T follicular helper cell (primary cell): ENCODE measurements at places on chromosomes 1 and 21.

GRCh38 chr1:192697771-192698170 lies 61.8 kb downstream of the RGS13 start:
- no peak for DNase-seq

- no peak for DNase-seq
These were observed 17.9 kb downstream of the HIVEP3 start for GRCh38 chr1:41900603-41901444.

- DNase-seq = peak; percentile 28
These were observed 117.5 kb downstream of the TOMM20 start for GRCh38 chr1:235011064-235011598.

DNA sequence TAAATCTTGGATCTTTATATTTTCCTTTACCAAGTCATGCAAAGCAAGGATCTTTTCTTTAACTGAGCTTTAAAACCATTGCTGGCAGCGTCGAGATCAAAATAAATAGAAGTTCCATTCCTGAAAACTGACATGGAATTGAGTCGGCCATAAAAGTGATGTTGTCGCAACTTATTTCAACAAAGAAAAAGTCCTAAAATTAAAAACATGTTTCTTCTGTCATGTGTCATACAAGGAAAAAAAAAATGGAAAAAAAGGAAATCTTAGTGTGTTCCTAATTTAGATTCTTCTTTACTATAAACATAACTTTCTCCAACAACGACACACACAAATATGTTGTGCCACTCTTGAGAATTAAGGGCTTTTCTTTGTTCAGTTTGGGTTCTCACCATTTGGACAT lies 34.9 kb downstream of the GREM2 start:
- DNase-seq = no peak

DNA sequence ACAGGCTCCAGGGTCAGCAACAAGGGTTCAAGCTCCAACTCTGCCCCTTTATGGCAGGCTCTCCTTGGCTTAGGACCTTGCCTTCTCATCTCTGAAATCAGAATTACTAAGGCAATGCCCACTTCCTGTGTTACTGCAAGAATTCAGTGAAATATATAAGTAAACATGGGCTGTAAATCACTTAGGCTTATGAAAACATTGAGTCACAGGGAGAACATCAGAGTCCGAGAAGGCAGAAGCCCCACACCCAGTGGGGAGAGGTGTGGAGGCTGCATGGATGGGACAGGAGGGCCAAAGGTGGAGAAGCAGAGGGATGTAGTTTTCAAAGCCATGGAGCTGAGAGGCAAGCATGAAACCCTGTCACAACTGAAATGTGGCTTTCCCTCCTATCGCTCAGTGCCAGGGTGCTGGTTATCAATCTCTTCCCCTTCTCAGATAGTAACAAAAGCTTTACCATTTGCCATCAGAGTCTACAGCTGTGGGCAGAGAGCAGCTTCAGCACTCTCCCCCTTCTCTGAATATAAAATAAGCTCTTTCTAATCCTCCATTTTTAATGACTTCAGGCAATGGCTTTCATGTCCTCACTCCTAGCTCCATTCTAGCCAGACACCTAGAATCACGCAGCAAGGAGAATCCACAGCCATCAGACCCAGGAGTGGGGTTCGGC lies 3.4 kb downstream of the RGS8 start:
- no peak for DNase-seq

DNA sequence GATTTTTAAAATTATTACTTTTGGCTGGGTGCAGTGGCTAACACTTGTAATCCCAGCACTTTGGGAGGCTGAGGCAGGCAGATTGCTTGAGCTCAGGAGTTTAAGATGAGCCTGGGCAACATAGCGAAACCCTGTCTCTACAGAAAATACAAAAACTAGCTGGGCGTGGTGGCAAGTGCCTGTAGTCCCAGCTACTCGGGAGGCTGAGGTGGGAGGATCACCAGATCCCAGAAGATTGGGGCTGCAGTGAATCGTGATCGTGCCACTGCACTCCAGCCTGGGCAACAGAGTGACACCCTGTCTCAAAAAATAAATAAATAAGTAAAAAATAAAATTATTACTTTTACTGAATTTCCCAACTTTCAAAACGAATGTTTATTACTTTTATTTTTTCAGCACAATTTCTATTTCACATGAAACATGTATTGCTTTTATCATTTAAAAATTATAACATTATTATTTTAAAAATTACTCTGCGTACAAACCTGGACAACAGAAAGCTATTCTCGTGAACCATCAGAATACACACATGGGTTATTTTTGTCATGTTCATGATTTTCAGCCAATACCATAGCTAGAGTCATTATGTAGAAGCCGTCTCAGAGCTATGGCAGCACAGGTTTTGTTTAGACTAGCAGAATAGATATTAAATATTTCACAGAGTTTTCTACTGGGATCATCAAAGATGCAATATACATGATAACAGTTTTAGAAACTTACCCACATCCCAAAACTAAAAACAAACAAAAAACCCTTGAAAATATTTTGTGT lies 621 bp downstream of the AMPD1 start:
- no peak for DNase-seq

DNA sequence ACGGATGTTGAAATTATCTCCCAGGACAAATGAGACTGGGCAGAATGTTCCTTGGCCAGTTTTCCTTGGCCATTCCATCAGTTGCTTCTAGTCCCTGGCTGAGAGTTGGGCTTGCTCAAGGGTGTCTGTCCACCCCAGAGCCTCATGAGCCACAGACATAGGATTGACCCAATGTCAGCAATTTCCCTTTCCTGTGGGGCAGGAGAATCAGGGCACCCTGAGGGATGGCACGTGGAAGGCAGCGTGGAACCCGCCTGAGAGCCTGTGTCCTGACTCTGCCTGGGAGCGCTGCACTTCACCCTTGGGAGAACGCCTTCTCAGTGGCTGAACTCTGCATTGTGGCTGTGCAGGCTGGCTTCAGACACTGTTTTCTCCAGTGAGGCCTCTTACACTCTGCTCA lies 71.3 kb upstream of the B3GALNT2 start:
- DNase-seq = no peak

GRCh38 chr1:181416268-181416860 lies 67.0 kb upstream of the CACNA1E start:
- DNase-seq = no peak

DNA sequence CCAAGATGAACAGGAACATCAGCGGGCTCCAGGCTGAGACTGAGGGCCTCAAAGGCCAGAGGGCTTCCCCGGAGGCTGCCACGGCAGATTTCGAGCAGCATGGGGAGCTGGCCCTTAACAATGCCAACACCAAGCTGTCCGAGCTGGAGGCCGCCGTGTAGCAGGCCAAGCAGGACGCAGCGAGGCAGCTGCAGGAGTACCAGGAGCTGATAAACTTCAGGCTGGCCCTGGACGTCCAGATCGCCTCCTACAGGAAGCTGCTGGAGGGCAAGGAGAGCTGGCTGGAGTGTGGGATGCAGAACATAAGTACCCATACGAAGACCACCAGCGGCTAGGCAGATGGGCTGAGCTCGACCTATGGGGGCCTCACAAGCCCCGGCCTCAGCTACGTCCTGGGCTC lies 823.4 kb upstream of the NEGR1 start:
- no peak for DNase-seq
